ENCODE measurements at places on chromosomes 2 and 18.

GRCh38 chr18:10139783-10140410 is 226.1 kb downstream of the VAPA start:
- DNase-seq, result no peak

DNA sequence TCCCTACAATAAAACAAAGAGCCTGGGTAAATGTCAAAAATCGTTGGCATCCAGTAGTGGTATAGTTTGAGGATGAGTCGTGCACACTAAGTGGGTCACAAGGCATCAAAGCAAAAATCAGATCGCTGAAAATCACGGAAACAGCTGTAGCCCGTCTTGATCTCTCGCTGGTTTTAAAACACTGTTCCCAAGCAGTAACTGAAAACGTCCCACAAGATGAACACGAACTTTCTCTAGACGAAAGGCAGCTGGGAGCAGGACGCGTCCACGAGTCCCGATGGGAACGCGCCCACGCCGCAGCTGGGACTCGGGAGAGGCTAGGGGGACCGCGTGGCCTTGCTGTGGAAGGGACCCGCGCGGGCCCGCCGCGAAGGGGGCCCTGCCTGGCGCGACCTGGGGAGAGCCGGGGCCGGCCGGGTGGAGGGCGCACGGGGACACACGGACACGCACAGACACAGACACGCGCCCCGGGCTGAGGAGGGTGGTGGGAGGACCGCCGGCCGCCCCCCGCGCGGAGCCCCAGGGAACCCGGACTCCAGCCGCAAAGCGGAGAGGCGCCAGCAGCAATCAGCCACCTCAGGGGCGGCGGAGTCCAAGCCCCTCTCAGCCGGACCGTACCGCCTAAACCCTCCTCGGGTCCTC is 651 bp downstream of the STK17B start:
- DNase-seq, result no peak

- no peak for DNase-seq
Measured at GRCh38 chr2:129775952-129776653, 203.4 kb upstream of the RAB6C start.

DNA sequence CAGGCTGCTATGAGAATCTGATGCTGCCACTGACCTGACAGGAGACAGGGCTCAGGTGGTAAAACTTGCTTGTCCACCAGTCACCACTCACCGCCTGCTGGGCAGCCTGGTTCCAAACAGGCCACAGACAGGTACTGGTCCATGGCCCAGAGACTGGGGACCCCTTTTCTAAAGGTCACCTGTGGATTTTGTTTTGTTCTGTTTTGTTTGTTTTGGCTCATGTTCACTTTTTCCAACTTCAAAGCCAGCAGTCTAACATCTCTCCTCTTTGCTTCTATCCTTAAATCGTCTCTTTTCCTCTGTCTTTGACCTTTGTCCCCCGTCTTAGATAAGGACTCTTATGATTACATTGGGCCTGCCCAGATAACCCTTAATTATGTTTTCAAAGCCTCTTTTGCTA is 3.3 kb upstream of the CERKL start:
- no peak for DNase-seq

GRCh38 chr2:86498468-86499260 is 57.5 kb downstream of the KDM3A start:
- DNase-seq, result no peak

- DNase-seq, result no peak
Measured at GRCh38 chr2:64019975-64020528, 824 bp upstream of the VPS54 start.

DNA sequence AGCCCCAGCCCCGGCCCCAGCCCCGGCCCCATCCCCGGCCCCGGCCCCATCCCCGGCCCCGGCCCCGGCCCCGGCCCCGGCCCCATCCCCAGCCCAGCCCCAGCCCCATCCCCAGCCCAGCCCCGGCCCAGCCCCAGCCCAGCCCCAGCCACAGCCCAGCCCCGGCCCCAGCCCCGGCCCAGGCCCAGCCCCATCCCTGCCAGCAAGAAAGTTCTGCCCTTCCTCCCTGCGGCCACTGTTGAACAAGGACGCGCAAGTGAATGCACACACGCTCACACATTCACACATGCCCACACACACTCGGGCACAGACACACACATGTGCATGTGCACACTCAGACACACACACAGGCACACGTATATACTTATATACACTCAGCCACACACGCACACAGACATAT is 287.0 kb downstream of the NDUFA10 start:
- no peak for DNase-seq

GRCh38 chr2:1771626-1772280 is 27.4 kb upstream of the PXDN start:
- DNase-seq, result no peak

- peak; percentile 85 for DNase-seq
Measured at GRCh38 chr18:80157708-80158343, 48.8 kb downstream of the ADNP2 start.

DNA sequence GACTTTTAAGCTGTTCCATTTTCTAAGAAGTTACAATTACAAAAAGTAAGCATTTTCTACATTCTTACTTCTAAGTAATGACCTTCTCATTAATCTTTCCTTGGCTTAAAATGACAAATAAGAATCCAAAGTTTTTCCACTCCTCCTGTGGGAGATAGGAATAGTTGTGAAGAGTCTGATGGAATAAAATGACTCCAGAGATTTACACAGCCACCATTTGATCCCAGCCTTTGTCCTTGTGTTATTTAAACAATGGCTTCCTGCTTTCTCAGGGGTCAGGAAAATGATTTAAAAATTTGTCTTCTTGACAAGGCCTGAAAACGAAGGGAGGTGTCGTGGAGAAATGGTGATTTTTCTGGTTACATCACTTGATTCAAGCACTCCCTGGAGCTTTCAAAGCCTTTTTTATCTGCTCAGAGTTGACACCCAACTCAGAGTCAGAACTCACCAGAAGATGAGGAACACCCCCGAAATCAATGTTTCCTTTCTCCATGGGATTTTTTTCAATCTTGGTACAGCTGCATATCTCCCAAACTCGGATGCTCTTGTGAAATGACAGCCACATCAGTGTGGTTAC is 106.5 kb downstream of the GALNT3 start:
- DNase-seq, result no peak

DNA sequence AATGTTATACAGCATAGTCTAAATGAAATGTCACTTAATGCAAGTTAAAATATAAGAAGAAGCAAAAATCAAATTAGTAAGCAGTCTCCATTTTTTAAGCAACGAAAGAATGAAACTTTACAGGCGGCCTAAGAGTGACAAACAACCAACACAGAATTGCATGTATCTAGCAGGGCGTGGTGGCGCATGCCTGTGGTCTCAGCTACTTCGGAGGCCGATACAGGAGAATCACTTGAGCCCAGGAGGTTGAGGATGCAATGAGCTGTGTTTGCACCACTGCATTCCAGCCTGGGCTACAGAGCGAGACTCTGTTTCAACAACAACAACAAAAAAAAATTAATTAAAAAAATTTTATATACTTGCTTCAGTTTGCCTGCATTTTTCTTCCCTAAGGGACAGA is 16.6 kb downstream of the RBMS1 start:
- no peak for DNase-seq

DNA sequence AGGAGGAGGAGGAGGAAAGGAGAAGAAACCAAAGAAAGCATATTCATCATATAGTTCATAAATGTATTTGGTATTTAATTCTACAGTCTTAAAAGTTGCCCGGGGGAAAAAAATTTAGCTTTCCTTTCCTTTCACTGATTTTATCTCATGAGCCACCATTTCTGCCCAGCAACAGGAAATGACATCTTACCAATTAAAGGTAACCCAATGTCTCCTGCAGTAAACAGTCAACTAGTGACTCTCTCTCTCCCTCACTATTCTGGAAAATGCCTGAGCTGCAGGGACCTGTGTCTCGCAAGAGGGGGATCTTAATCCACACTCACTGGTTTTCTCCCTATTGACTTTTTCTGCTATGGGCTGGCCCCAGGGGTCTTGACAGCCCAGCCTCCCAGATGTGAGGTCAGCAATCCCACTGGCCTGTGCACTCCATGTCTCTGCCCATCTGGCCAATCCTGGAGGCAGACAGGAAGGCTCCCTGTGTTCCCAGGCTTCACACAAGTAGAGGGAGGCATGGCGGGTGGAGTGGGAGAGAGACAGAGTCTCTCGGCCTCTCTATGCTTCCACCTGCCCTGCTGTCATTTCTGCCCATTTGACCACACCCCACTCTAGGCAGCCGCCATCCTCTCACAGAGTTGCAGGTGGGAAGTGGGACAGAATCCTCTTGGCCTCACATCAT is 85.4 kb upstream of the CABLES1 start:
- DNase-seq, result no peak

DNA sequence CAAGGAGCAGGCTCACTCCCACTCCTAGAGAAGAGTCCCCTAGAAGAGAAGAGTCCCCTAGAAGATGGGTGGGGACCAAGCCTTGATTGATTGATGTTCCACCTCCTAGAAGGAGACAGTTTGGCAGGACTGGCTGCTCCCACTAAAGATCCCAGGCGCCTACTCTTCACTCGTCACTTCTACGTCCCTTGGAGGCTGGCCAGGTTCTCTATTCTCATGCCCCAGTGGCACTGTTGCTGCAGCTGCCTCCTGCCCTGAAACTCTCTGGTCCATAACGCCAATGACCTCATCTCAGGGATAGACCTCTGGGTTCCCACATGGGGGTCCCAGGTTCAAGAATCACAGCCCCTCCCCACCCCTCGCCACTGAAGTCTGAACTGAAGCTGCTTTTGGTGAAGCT is 2.5 kb upstream of the SP140L start:
- no peak for DNase-seq

- DNase-seq, result no peak
Measured at GRCh38 chr18:53943326-53943860, 281.1 kb downstream of the MBD2 start.

GRCh38 chr18:3878401-3878800 is 428.4 kb downstream of the TGIF1 start:
- no peak for DNase-seq

DNA sequence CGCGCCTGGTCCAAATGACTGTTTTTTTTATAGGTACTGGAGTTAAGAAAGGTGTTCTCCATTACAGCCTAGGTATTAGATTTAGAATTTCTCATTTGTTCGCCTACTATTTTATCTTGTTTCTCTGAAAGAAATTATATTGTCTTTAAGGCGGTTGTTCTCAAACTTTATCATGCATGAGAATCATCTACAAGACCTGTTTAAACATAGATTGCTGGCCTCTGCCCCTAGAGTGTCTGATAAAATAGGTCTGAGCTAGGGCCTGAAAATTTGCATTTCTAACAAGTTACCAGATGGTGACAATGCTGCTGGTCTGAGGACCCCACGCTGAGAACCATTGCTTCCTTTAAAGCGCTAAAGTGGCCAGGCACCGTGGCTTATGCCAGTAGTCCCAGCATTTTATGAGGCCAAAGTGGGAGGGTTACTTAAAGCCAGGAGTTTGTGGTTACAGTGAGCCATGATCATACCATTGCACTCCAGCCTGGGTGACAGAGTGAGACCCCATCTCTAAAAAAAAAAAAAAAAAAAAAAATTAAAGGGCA is 34.0 kb upstream of the RNF138 start:
- DNase-seq, result no peak

- DNase-seq, result no peak
Measured at GRCh38 chr18:54004828-54005227, 219.6 kb downstream of the MBD2 start.

Data from stimulated activated CD4-positive, alpha-beta T cell treated with anti-CD3 and anti-CD28 coated beads, Interleukin-15, amount 100 ng/mL, for 24 hours (primary cell).